ENCODE measurements at places on chromosomes 2 and 18. TPM values are rescaled to one million over a fixed set of nuclear protein-coding genes. Genes with fewer than 3 reads are reported as not detected.

FRZB gene
- total RNA-seq: not detected

ITPRIPL1 gene
- 35.9 TPM for total RNA-seq

FN1 gene
- total RNA-seq: 0.53 TPM

UCN gene
- total RNA-seq: 3.7 TPM

UGT1A7 gene
- total RNA-seq: not detected

PRSS56 gene
- total RNA-seq: not detected

CLEC4F gene
- total RNA-seq: not detected

AGPS gene
- 46.1 TPM for total RNA-seq

LRRC30 gene
- not detected for total RNA-seq

GPC1 gene
- 3.4 TPM for total RNA-seq

CCT4 gene
- total RNA-seq: 117 TPM

HOXD1 gene
- not detected for total RNA-seq

SOWAHC gene
- 0.17 TPM for total RNA-seq

CCDC178 gene
- not detected for total RNA-seq

C2orf66 gene
- total RNA-seq: 0.17 TPM

SKOR2 gene
- not detected for total RNA-seq

RGPD6 gene
- total RNA-seq: 6.3 TPM

PROC gene
- total RNA-seq: not detected
